ENCODE measurements at places on chromosomes 3 and 15.

DNA sequence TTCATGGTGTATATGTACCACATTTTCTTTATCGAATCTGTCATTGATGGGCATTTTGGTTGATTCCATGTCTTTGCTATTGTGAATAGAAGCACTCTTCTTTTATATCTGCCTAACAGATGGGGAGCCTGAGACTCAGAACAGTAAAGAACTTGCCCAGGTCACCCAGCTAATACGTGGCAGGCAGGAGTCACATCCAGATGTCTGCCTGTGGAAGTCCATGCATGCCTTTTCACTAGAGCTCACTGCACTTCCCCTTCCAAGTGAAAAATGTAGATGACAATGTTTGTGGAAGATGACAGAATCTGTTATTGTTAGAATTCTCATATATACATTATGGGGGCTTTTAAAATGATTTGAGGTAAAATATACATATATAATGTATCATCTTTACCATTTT, 165.0 kb downstream of the PDZRN3 start:
- DNase-seq: no peak

DNA sequence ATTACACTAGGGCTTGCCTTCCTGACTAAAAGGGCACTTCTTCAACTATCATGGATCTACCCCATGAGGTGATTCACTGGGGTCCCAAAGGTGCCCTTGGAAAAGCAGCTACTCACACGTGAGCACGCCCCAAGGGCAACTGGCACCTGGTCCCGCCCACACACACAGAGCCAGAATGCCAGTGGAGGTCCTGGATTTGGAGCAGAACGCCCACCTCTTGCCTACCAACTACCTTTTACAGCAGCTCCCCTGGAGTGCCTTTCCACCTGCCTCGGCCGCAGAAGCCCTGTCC, 1.8 kb upstream of the CTDSPL start:
- no peak for DNase-seq

DNA sequence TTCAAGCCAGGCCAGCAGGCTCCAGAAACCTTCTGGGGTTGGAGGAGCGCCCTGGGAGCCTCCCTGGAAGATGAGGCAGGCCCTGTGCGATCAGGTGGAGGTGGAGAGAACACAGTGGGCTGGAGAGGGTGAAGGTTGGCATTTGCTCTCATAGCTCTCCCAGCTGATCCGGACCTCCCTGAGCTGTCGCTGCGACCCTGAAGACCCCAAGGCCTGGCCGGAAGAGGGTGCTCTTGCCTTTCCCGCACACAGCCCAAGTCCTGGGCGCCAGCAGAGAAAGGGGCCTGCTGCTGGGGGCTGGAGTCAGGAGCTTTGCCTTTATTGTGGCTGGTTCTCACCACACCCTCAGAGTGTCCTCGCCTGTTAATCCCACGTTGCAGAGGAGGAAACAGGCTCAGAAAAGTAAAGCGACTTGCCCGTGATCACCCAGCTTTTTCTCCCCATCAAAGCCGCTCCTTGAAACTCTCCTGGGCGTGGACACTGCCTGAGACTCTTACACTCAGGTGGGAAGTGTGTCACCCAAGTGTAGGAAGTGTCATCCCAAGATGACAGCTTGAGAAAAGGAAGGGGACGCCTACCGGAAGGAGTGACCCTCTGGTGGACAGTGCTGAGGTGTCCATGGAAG, 8.6 kb upstream of the RPL29 start:
- DNase-seq: no peak

DNA sequence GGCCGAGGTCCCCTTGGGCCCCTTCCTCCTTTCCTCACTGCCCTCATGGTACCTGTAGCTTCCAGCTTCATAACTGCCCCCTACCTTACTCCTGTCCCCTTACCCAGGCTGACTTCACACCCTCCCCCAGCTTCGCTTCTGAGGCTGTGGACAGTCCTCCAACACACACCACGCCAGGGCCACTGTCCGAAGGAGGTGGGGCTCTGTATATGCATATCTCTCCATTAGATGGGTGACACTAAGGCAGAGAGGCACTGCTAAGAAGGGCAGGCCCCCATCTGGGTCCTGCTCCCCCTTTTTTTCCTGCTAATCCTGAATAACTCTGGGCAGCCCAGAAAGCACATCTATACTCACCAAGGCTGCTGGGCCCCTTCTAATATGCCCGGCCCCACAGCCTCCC, 1.0 kb upstream of the COL7A1 start:
- no peak for DNase-seq

DNA sequence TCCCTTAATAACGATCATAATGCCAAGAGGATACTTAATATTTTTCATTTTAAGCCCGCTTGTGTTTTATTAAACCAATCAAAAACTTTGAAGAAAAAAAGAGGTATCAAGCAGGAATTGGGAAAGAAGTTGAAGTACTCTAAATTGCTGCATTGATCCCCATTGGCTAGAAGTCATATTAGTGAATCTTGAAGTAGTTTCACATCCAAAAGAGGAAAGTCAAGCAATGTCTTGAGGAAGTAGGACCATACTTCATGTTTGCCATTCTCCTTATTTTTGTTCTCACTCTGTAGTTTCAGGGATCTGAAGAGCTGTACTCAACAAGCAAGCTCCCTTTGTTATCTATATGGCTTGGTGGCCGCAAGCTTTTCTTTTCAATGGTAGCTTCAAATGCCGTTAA, 2.2 kb downstream of the SCAANT1 start:
- no peak for DNase-seq

GRCh38 chr3:195149292-195150030, 121.5 kb downstream of the XXYLT1 start:
- DNase-seq: no peak

GRCh38 chr3:113035387-113035982, 44.7 kb downstream of the GTPBP8 start:
- peak; percentile 22 for DNase-seq

DNA sequence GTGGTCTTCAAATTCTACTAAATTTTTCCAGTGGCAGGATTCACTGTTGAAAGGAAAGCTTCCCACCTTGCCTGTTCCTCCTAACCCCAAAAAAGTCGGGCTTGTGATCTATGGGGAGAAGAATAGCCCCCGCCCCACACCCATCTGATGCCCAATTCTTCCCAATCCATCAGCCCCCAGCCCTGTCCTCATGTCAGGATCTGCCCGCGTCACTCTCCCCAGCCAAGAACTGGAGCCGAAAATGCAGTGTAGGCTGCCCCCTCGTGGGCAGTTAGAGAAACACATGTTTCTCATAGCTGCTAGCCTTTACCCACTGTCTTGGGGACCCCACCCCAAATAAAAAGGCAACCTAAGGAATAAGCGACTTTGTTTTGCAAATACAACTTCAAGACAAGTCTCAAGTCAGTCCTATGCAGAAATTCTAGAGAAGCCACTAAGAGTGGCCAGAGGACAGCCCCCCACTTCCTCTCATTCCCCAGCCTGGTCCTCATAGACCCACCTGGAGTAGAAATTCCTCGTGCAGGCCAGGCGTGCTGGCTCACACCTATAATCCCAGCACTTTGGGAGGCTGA, 13.0 kb upstream of the CSK start:
- peak; percentile 65 for DNase-seq

DNA sequence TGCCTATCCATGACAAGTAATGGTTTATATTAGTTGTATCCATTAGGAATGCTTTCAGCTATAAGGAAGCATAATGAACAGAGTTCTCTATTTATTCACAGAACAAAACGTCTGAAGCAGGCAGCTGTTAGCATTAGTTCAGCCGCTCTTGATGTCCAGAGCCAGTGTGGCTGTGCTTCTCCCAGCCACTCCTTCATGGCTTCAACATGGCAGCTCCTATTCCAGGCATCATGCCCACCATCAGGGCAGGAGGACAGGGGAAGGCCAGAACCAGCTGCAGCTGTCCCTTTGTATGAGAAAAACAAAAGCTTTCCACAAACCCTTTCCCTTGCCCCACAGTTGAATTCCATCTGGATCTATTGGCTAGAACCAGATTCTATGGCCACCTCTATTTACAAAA, 12.9 kb upstream of the SNRK start:
- no peak for DNase-seq

DNA sequence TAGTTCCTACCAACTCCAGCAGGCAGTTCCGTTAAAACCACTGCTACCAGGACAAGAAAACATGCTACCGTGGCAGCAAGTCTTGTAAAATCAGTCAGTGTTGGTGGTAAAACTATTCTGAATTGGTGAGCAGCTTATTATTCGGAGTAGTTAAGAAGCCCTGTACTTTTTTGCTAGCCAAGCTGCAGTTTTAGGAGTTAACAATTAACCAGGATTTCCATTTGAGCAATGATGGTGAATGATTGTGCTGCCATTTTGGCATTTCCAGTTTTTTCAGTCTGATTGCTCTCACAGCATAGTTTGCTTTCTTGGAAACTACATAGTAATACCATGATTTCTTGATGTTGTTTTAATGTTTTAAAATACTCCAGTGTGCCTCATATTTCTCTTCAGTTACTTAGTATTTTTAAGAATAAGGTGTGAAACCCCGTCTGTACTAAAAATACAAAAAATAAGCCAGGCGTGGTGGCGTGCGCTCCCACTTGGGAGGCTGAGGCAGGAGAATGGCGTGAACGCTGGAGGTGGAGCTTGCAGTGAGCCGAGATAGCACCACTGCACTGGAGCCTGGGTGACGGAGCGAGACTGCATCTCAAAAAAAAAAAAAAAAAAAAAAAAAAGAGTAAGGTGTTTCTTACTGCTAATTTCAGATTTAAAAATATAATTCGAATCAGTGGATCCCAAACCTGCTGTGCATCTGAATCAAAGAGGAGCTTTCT, 43.8 kb upstream of the SCAANT1 start:
- no peak for DNase-seq

DNA sequence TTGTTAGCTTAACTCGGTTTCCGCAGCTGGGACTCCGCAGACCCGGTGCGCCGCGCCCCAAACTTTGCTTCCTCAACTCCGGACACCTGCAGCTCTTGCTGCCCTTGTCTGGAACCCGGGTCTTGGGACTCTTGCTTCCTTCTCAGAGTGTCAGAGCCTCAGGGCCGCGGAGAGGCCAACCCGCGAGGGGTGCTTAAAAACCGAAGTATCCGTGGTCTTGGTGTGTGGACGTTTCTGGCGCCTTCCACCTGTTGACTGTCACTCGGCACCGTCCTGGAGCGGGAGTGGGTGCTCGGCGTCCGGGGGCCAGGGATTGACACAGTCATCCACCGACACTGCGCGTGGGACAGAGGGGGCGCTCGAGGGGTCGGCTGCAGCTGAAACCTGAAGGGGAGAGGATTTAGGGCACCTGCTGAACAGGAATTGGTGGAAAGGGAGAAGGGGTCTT, 386 bp downstream of the SQOR start:
- DNase-seq: peak; percentile 62

GRCh38 chr15:72319360-72319984, 485 bp downstream of the CELF6 start:
- peak; percentile 45 for DNase-seq

- DNase-seq: no peak
Observed at GRCh38 chr15:38867556-38867955, 302.9 kb upstream of the RASGRP1 start.

- no peak for DNase-seq
Observed at GRCh38 chr3:49699281-49699979, 10.1 kb downstream of the RNF123 start.

DNA sequence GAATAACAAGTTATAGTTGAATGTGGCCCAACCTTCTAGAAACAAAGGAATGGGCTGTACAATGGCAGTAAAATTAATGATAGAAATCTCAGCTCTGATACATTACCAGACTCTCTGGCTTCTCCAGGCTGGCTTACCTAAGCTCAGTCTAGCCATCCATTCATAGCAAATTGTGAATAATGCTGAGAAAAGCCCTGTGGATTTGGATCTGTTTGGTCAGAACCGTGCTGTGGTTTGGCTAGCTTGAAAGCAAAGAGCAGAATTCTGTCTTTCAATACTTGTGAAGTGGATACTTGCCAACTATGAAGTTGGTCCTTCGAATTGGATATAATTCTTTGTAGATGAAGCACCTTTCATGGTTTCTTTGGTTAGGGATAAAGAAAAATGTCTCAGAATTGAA, 199.1 kb downstream of the EPHA3 start:
- DNase-seq: no peak

- no peak for DNase-seq
Observed at GRCh38 chr3:27643355-27643754, 78.8 kb downstream of the EOMES start.

- no peak for DNase-seq
Observed at GRCh38 chr15:80691575-80691974, 3.5 kb upstream of the ABHD17C start.

GRCh38 chr15:31148297-31149087, 47.0 kb upstream of the TRPM1 start:
- DNase-seq: no peak

- no peak for DNase-seq
Observed at GRCh38 chr3:12369598-12369997, 80.7 kb downstream of the PPARG start.

GRCh38 chr3:167160781-167161180, 219.3 kb downstream of the ZBBX start:
- DNase-seq: no peak

DNA sequence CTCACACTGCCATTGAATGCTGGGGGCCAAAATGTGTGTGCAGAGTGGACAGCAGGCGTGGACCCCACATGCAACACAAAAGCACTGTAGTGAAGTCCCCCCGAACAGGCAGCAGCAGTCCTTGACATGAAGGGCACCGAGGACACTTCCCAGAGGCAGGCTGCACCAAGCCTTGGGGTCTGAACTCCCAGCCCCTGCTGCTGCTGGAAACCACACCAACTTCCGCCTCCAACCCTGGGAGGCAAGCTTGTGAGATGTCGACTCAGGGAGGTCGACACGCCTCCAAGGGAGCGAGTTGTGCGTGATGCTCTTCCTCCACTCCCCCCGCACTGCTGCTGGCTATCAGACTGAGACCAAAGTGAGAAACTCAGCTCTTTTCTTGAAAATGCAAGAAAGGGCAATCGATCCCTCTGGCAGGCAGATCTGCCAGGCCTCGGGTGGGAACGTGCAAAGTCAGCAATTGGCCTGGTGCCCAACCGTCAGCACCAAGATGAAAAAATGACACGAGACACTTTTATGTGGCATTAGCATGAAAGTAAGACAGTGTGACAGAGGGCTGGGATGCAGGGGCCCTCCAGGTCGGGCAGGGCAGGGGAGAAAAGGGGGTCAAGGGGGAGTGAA, 43.6 kb downstream of the WHAMM start:
- no peak for DNase-seq

DNA sequence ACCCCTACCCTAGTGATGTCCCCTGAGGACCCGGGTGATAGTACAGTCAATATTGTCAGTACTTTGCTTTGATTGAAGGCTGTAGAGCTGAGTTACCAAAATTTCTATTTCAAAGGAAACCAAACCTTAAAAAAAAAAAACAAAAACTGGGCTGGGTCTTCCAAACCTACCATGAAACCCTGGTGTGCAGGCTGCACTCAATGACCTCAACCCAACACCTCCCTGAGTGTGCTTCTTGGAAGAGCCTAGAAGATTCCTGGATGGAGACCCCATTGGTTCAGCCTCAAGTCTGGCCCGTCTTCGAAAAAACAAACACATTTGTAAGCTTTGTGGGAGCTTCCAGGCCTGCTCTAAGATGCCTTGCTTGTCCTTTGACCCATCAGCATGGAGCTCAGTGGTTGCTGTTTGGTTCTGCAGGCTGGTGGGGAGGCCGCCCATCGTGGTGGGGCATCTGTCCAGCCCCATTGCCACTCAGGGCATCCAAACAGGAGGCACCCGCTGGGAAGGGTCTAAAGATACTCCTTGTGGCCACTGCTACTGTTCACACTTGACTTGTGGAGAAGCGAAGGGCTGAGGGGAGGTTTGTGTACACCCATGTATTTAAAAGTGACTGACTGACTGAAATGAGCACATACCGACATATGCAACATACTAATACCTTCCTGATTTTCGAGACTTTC, 32.2 kb downstream of the CRTAP start:
- no peak for DNase-seq

- no peak for DNase-seq
Observed at GRCh38 chr3:169052465-169053302, 610.8 kb downstream of the MECOM start.

- no peak for DNase-seq
Observed at GRCh38 chr3:29286478-29287240, 5.8 kb downstream of the RBMS3 start.
